ENCODE measurements at places on chromosomes 4 and X.

DNA sequence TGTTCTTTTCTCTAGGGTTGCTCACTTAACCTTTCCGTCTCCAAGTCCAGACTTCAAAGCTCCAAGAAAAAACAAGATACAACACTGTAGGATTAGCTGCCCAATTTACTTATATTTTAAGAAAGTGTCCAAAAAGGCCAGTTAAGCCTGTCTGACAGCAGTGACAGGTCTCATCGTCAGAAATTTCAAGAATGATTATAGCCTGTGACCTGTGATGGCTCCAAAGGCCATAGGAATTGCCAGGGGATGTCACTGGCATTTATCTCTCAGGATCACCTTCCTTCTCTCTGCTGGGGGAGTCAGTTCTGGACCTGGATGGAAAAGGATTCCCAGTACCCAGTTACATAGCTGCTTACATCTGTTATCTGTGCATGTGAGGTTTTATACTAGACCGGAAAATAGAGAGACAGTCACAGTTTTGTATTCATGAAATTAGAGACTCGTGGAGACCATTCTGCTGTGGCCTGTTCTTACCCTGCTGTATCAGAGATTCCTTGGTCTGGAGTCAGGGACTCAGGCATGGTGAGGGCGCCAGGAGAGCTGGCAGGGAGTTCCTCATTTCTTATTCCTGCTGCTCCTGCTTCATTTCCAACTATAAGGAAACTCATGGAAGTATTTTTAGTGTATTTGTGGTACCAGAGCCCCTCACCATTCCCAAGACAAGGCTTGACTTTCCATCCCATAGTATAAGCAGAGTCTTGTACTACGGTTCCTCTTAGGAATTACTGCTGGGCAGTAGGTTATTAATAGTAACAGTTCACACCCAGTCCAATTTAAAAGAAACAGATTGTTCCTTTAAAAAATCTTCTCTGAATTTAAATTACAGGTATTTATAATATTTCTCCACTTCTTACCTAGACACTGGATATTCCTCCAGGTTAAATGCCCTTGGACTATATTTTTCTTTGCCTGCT is 220.8 kb downstream of the SHROOM3 start:
- no peak for DNase-seq

- no peak for DNase-seq
These were observed 59.0 kb downstream of the CCSER1 start for GRCh38 chr4:90186229-90186628.

- no peak for DNase-seq
These were observed 17.6 kb downstream of the ADRA2C start for GRCh38 chr4:3783693-3784306.

DNA sequence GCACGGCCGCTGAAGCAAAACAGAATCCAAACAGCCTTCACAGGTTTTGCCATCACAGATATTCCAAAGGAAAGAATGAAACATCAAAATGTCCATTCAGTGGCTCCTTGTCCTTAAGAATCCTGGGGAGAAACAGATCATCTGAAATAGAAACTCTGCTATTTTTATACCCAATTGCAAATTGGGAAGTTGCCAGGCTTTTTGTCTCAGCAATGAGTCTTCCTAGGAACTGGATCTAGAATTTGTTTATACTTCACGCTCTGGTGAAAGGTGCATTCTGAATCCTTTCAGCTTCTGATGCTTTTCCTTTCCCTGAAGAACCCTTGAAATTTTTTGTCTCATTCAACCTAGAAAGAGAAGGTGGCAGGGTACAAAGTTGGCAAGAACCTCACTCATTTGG is 218.9 kb downstream of the FBXW7 start:
- DNase-seq: peak; percentile 19

GRCh38 chrX:37993837-37994619 is 12.3 kb upstream of the SYTL5 start:
- no peak for DNase-seq

DNA sequence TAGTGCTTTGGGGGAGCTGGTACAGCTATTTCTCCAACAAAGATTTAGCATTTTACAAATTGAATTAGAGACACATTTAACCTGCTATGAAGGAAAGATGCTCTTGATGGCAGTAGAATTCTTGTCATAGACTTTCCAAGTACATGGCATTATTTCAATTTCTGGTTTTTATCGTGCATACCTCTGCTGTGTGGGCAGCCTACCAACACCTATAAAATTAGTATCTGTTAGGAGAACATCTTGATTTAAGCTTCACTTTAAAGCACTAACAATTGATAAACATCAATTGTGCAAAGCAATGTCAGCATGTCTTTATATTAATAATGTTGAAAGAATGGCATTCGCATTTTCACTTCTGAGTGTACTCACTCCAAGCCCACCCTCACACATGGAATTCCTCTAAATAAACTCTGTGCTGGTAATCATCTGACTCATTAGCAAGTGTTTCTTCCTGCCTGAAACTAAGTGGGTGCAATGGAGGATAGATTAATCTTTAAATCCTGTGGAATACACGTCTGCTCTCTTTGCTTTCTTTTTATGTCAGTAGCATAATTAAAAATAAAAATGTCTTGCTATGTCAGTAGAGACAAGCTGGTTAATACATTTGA is 279.8 kb upstream of the MAGEB18 start:
- DNase-seq: no peak

DNA sequence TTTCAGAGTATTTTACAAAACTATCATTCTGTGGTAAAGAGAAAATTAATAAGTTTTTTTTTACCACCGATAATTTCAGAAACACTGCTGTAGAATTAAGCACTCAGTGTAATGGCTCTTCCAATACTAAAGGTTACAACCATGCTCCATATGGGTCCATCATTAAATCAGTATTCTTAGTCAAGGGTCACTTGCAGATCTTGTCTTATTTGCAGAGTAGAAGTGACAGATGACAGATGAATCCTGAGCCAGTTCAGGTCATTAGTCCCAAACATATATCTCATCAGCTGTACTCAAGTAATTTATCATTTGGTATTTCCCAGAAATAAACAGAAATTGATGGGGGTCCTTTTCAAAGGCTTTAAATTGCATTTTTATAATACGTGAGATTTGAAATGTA is 182.9 kb downstream of the CFAP47 start:
- DNase-seq: no peak

All from GM04503 (cell line).